ENCODE measurements at places on chromosomes 7 and 10.

GRCh38 chr7:100753750-100754149 is 20.4 kb downstream of the ZAN start:
- no peak for DNase-seq

- no peak for DNase-seq
These were observed 196.7 kb downstream of the SDK1 start for GRCh38 chr7:3497796-3498195.

DNA sequence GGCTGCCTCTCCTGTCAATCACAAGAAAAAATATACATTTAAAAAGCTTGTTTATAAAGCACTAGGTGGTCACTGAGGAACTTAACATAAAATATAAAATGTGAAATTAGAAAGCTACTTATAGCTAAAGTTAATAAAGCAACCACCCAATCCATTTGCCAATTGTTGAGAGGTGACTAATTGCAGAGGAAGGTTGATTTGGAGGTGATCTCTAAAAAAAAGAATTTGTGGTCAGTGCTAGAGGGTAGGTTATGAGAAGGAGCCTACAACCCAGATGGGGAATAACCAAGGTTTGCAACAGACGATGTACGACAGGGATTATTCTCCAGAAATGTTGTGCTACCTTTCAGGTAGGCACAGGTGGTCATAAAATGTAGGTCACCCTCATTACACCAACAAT is 444.2 kb upstream of the C7orf33 start:
- no peak for DNase-seq

- DNase-seq, result no peak
These were observed 2.0 kb upstream of the PLPP4 start for GRCh38 chr10:120455004-120455403.

GRCh38 chr10:85170026-85170425 is 841.6 kb downstream of the CCSER2 start:
- DNase-seq, result no peak

GRCh38 chr7:42012786-42013360 is 224.1 kb downstream of the GLI3 start:
- DNase-seq, result no peak

All from stimulated activated CD4-positive, alpha-beta T cell treated with anti-CD3 and anti-CD28 coated beads, Interleukin-15, amount 100 ng/mL, for 1 hour (primary cell).